T47D (cell line): ENCODE measurements at places on chromosomes 16 and 17.
A peak's percentile ranks its signal among the peaks of the same experiment; 100 is the strongest.

GRCh38 chr16:79623062-79623461 lies 22.5 kb upstream of the MAF start:
- DNase-seq, result no peak

DNA sequence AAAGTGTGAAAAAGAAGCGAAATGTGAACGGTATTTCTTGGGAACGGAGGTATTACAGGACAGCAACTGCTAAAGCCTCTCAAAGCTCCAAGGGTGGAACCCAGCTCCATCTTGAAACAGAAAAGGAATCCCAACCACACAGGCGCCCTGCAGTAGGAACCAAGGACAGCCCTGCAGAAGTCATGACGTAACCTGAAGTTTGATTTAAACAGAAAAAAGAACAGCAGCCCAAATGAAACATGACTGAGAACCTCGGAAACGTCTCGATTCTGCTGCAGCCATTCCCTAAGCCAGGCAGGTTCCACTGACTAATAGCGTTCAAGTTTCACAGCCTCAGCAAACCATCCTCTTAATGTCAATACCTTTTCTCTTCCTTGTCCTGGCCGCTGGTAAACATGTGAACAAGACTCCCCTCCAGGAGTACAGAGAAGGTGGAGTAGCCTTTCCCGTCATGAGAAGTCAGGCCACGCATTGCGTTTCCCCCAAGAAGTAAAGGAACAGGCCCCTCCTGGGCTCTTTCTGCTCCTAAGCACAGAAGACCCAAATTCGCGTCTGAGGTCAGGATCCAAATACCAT lies 20.1 kb downstream of the SIAH1 start:
- DNase-seq, result peak; percentile 14

GRCh38 chr16:84746875-84747274 lies 47.1 kb downstream of the USP10 start:
- peak; percentile 95 for DNase-seq

DNA sequence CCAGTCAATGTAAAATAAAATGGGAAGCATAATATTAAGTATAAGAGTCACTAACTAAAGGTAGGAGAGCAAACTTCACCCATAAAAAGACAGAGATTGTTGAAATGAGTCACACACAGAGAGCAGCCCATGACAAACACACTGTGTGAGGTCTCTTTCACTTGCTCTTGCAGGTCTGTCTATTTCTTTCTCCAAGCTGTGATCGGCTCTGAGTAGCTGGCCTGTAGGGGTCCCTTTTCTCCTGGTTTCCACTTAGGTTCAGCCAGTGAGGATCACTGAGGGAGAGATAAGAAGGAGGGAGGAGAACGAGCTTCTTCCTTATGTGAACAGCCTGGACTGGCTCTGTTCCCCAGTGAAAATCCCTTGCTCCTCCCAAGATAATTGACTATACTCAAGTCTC lies 133.7 kb upstream of the HS3ST3A1 start:
- DNase-seq, result no peak

- no peak for DNase-seq
Measured at GRCh38 chr17:46121165-46121764, 72.0 kb downstream of the KANSL1 start.

DNA sequence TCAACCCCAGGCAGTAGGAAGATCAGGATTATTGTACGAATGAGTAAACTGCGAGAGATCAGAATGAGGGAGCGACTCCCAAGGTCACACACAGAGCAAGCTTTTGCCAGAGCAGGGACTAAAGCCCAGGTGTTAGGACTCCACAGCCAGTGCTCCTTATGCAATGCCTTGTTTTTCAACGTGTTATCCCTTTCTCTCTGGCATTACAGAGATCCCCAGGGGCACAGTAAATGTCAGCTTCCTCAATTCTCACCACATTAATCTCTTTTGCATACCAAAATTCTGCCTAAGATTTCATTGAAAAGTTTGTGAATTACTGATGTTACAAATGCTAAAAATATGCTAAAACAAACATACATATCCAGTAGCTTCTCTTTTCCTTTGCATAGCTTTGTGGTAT lies 68.1 kb upstream of the CES5A start:
- peak; percentile 22 for DNase-seq

DNA sequence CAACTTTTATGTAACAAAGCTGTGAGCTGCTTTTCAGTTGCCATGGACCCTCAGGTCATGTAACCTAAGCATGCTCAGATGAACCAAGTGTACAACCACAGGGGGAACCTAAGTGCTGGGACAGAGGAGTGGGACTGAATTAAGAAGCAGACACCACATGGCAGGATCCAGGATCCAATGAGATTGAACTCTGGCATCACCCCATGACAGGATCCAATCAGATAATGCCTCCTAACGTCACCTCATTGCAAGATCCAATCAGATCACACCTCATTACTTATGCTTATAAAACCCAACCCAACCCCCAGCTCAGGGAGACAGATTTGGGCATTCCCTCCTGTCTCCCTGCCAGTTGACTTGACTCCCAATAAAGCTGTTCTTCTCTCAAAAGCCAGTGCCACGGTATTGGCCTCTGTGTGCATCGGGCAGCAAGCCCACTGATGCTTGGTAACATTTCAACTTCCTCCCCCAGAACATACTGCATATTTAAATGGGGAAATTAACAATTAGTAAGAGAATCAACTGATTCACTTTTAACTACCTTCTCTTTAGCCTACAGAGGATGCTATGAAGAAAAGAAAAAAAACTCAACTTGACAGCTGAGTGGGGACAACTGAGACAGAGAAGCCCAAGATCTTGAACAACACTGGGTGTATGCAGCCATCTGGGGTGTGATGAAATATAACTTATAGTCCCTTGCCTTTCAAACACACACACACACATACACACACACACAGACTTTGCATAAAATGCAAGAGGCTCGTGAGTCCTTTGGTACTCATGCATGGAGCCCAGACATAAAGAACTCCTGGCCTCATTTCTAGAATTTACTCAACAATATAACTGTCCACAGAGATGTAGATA lies 148.4 kb downstream of the SLC39A11 start:
- DNase-seq, result no peak

GRCh38 chr16:8063159-8063558 lies 527.2 kb downstream of the TMEM114 start:
- DNase-seq, result no peak

- DNase-seq, result no peak
Measured at GRCh38 chr17:4090898-4091297, 51.9 kb downstream of the ZZEF1 start.

- DNase-seq, result no peak
Measured at GRCh38 chr17:47696717-47697642, 3.0 kb downstream of the TBKBP1 start.

DNA sequence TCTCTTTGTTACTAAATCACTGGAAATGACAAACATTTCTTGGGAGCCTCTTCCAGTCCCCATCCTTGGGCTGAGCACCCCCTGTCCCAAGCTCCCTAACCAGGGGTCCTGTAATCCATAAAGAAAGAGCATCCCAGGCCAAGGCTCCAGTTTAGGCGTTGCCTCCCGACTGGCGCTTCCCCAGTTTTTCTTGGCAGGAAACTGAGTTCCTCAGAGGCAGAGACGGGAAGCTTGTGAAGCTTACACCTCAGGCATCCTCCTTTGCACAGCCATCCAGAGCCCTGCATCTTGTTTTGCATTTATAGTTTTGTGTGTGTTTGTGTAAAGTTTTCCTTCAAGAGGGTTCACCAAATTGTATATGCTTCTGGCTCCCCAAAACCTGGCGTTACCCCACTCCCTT lies 7.1 kb downstream of the COPZ2 start:
- DNase-seq, result no peak

DNA sequence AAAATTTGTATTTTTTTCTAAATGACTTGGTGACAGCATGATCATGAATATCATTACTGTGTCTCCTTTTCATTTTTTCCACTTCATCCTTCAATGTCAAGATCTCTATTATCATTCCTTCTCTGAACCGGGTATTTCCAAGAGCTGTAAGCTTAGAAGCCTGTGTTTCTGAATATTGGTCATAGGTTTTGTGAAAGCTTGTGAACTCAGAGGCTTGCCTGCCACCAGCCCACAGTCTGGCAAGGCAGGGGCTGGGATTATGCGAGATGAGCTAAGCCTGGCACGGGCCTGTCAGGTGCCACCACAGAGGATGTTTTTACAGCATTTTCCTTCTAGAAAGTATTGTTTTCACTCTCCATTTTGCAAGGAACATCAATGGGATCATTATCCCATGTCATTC lies 92.8 kb downstream of the MYH10 start:
- DNase-seq, result no peak

DNA sequence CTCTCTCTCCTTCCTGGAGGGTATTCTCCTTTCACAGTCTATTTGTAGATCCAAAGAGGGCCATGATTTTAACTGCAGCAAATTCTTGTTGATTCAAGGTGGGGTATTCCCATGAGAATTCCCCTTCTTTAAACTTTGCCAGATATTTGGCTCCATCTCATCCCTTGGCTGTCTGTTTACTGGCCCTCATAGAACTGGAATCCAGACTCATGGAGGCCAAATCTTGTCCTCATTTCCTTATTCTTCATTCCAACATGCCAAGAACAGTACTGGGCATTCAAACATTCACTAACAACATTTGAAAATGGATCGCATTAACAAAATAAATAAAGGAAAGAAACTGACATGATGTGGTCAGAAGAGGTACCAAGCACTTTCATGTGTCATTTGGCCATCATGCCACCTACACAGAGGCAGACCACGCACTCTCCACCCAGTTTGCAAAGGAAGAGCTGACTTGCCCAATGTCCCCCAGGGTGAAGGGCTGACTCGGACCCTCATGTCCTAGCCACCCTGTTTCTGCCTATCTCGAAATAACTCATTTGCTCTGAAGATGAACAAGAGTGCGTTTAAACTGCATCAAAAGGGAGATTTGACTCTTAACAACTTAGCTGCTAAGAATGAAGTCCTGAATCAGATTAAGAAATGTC lies 23.1 kb upstream of the SLC35B1 start:
- DNase-seq, result no peak

GRCh38 chr17:56979091-56979480 lies 1.2 kb downstream of the SCPEP1 start:
- DNase-seq, result no peak

GRCh38 chr17:49779739-49780231 lies 8.7 kb upstream of the KAT7 start:
- peak; percentile 76 for DNase-seq

GRCh38 chr16:68782198-68783174 lies 45.4 kb downstream of the CDH1 start:
- no peak for DNase-seq

GRCh38 chr17:78747488-78747887 lies 34.6 kb downstream of the CYTH1 start:
- no peak for DNase-seq
